ENCODE measurements at places on chromosomes 5 and 9. TPM values are rescaled to one million over a fixed set of nuclear protein-coding genes. Genes with fewer than 3 reads are reported as not detected.

Gene FNBP1
- 76.6 TPM for total RNA-seq

Gene PTPRD
- 29.9 TPM for total RNA-seq

- DNase-seq: peak; percentile 47
These were observed 98.2 kb downstream of the DPYSL3 start for GRCh38 chr5:147411359-147412319.

Gene GGTA1
- total RNA-seq: 9.6 TPM

Gene CARTPT
- total RNA-seq: not detected

- DNase-seq: no peak
These were observed 57.4 kb downstream of the NRG2 start for GRCh38 chr5:139985733-139986132.

DNA sequence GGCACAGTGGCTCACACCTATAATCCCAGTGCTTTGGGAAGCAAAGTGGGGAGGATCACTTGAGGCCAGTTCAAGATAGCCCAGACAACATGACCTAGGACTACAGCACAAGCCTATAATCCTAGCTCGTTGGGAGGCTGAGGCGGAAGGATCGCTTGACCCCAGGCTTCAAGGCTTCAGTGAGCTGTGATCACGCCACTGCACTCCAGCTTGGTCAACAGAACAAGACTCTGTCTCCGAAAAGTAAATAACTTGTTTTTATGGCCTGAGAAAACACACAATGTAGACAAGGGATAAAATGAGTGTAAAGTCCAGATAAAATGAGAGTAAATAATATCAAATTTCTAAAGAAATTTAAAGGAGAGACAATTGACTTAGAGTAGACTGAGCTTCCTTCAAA is 26.3 kb downstream of the SHLD3 start:
- no peak for DNase-seq

Gene GABRB2
- total RNA-seq: 0.49 TPM

DNA sequence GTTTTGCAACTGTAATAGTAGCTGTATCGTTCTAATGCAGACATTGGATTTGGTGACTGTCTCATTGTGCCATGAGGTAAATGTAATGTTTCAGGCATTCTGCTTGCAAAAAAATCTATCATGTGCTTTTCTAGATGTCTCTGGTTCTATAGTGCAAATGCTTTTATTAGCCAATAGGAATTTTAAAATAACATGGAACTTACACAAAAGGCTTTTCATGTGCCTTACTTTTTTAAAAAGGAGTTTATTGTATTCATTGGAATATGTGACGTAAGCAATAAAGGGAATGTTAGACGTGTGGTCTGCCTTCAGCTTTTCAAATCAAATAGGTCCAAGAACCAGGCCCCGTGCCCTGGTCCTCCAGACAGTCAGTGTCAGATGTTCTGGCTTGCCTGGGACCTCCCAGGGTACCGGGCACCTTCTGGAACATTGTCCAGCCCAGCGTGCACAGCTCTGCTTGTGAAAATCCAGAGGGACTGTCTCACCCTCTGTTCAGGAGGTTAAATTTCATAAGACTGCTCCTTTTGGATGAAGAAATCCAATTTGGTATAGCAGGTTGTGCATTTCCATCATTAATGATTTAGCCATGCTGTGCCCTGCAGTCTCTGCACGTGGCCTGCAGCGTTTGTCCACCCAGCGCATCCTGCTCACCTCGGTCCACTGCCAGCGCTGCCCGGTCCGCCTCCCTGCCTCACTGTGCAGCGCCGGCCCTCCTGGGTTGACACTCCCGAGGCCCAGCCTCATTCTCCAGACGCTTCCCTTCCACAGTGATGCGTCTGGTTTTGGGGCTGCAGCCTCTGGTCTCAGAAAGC is 6.6 kb upstream of the AHRR start:
- no peak for DNase-seq

GRCh38 chr9:99249619-99250018 is 27.5 kb downstream of the SEC61B start:
- no peak for DNase-seq

- DNase-seq: no peak
These were observed 19.7 kb downstream of the LCP2 start for GRCh38 chr5:170277867-170278281.

DNA sequence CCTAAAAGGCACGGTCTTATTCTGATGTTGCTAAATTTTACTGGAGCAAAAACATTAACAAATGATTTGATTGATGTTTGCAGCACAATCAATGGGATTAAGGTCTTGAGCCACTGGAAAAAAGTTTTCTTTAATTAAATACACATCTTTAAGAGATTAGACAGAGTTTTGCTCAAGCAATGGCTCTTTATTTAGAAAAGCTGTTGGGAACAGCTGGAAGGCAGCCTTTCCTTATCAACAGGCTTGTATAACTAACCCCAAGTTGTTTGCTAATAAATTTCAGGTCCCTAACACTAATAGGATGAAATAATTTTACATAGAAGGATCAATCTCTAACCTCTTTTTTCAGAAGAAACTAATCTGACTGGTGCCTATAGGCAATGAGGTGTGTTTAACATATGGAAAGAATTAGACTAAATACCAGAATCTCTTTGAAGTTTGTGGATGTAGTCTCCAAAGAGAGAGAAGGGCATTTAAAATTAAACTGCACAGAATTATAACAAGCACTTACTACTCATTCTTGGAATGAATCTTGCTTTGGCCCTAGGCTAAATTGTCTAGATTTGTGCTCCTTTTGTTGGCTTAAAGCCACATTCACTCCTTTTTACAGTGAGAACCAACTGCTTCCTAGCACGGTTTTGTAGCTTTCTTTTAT is 67.3 kb upstream of the TNFAIP8 start:
- DNase-seq: no peak

Gene GRIN3A
- total RNA-seq: 0.49 TPM

Data from skin of body (tissue), 3 donors.